ENCODE measurements at places on chromosomes 6 and 20.

- DNase-seq, result peak; percentile 77
Measured at GRCh38 chr6:12483712-12484111, 193.6 kb downstream of the EDN1 start.

DNA sequence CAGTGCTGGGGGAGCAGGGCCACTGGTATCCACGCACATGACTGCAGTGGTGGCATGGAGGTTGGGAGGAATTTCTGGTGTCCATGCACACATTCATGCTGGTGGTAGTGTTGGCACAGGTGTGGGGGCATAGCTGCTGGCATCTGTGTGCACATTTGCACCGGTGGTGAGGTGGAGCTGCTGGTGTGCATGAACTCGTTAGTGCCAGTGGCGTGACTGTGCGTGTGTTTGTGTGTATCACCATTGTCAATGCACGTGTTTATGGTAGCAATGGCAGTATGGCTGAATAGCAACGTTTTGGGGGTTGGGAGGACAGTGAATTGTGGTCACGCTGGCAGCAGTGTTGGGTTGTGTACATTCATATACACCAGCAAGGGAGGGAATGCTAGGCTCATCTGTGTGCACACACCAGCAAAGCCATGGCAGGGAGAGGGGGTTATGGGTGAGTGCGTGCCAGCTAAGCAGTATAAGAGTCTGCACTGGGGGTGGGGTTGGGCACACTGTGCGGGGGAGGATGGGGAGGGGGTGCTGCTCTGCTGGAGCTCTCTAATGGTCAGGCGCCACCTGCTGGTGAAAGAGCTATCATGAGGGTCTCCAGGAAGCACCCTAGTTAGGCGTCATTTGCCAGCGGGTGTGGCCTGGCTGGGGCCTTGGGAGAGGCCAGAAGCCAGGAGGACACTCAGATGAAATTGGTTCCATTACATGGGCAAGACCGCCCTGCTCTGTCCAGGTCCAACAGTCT is 626.1 kb upstream of the ID4 start:
- no peak for DNase-seq

DNA sequence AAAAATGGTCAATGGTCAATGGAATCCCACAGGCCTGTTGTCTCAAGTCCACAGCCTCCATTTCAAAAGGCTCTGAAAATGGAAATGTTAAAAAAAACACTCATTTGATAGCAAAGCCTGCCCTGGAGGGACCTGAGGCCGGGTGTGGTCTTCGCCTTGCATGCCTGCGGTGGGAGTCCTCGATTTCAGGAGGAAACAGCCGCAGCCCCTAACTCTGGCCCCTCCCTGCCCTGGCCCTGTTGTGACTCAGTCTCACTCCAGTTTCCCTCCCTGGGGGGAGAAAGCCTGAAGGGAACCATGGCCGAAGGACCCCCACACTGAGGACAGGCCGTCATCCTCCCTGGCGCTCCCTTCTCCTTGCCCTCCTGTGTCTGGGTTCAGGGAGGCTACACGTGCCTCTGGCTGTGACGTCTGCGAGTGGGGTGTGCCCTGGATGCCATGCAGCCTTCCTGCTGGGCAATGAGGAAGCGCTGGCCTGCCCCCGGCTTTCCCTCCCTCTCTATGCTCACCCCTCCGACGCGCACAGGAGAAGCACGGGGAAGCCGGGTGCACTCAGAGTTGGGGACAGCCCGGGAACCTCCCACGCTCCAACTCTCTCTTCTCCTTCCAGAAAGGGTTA is 9.2 kb downstream of the BHLHE23 start:
- no peak for DNase-seq

DNA sequence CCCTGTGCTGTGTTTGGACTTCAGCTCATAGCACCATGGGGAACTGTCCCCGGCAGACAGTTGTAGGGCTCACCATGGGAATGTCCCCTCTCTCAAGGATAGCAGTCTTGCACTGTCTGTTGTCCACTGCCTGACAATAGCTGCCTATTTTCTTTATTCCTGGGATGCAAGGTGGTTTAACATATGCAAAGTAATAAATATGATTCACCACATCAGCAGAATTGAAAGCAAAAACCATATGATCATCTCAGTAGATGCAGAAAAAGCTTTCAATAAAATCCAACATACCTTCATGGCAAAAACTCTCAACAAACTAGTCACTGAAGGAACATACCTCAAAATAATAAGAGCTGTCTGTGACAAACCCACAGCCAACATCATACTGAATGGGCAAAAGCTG is 13.5 kb upstream of the LRP11 start:
- DNase-seq, result no peak

- DNase-seq, result no peak
Measured at GRCh38 chr6:142699391-142699790, 245.6 kb downstream of the HIVEP2 start.

GRCh38 chr6:162736961-162737360 is 9.2 kb downstream of the PACRG start:
- DNase-seq, result no peak

DNA sequence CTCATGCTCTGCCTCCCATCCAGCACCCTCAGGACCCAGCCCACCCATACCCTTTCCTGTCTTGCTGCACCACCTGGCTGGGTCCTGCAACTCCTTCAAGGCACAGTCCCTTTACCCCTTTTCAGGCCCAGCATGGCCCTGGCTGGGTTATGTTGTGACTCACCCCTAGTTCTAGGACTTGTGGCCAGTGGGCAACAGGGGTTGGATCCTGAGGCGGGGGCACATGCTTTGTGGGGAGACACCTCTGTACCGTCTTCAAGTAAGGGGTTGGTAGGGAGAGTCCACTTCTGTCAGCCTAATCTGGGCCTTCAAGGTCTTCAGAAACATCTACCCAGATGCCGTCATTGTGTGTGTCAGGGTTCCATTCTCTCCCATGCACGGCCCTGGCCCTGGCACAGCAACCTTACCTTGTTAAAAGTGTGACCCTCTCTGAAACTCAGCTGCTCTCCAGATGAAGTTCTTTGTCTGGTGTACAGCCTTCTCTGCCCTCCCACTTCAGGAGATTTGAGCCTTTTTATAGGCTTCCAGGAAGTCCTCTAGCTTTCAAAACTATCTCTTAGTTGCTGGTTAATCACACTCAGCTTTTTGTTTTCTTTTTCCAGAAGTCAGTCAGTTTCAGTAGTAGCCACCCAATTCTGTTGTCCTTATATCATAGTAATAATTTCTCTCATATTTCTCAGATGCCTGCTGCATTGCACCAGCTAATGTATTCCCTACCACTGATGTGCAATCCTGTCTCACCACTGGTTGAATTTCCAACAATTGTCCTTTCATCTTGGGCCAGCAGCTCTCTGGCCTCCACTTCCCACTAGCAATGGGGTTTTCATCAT is 107.3 kb downstream of the NRN1 start:
- no peak for DNase-seq

GRCh38 chr6:100751590-100751989 is 129.5 kb downstream of the ASCC3 start:
- no peak for DNase-seq

DNA sequence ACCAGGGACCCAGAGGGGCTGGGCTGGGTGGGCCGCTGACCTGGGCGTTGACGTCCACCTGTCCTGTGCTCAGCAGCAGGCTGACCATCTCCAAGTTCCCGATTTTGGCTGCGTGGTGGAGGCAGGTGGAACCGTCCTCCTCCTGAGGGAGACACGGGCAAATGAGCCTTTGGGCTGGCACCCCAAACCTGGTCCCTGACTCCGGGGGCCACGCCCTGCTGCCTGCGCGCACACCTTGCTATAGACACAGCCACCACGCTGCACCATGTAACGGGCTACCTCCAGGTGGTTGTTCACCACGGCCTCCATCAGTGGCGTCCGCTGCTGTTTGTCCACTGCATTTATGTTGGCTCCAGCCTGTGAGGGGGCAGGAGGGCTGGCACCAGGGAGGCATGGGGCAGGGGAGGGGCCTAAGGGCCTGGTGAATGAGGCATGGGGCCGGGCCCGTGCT is 7.8 kb upstream of the SLC44A4 start:
- DNase-seq, result no peak

DNA sequence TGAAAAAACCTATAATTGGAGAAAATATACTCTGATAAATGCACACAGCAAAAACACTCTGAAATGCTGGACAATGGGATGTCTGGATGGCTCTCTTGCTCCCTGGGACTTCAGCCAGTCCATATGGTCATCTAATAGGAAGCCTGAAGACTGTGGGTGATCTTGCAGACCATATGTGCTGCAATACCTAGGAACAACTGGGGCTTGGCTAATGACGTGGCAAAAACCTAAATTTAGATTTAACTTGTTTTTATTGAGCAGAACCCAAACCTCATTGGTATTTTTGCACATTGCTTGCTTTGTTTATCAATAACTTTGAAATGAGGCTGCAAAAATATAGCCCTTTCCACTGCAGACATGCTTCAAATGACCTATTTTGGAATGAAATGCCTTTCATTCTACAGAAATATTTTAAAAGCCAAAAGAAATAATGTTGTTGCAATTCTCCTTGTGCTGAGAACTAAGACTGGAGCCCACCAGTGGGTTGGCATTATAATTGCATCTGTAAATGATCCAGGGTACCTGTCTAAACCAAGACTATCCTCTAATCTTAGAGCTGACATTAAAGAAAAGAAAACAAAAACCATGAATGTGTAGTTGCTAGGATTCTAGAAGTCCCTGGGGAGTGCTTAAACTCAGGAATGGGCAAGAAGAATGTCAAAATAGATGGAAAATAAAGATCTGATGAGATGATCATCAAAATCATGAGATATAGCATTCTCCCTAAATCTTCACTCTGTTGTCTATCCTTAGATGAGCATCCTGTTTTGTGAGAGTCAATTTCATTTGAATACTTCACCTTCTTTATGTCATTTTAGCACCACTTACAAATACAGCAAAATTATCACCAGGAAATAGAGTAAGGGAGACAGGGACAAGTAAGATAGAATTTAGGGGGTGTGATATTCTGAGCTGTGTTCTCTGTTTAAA is 152.1 kb upstream of the RIMS1 start:
- DNase-seq, result no peak

DNA sequence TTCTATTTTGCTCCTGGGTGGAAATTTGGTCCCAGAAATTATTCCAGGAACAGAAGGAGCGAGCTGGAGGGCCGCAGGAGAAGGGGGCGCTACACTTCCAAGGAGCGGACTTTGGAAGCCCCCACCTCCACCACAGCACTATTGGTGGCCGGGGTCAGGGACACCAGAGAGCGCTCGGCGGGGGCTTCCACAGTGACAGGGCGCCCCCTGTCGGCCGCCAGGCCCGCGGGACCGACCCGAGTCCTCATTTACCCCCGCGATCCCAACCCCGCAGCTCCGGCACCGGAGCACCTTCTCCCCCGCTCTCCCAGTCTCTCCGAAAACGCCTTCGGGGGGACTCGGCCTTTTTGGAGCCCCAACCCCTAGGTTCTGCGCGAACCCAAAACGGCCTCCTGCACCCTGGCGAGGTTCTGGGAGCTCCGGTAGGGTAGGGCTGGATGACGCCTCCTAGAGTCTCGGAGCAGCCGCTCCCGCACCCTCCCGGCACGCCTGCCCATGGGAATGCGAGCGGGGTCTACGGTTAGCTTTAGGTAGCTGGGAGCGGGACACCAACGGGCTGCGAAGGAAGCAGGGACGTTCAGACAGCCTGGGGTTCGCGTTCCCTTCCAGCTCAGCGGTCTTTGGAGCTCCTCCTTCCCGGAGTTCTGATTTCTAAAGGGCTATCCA is 2.4 kb upstream of the FOXA2 start:
- DNase-seq, result no peak

DNA sequence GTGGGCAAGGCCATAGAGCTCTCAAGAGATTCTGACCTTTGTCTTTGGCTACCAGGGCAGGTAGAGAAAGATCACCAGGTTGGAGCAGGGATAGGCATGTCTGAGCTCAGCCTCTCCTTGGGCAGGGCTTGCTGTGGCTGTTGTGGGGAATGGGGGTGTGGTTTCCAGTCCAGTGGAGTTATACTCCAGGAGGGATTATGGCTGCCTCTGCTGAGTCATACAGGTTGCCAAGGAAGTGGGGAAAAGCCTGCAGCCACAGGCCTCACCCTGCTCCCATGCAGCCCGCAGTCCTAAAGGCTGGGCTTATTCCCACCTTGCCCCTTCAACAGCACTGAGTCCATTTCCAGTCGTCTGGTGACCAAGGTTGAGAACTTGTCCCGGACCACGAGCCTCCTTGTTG is 21.9 kb downstream of the MEP1A start:
- DNase-seq, result peak; percentile 2

DNA sequence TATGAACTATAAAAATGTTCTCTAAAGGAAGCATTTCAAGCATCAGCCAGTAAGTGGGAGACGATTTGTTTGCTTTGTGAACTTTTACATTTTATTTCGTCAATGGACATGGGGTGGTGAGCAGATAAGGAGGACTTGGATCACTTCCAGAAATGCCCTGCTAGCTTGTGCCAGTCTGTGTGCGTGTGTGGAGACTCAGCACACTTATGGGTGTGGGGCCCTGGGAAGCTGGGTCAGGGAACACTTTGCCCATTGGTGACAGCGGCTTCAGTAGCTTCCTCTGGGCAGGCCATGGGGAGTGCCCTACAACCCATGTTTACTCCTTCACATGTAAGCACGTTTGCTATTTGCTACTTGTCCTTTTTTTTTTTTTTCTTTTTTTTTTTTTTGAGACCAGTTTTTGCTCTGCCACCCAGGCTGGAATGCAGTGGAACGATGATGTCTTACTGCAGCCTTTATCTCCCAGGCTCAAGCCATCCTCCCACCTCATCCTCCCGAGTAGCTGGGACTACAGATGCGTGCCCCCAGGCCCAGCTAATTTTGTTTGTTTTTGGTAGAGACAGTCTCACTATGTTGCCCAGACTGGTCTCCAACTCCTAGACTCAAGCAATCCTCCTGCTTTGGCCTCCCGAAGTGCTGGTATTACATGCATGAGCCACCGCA is 24.2 kb downstream of the PRDM1 start:
- no peak for DNase-seq

GRCh38 chr6:1695546-1696462 is 86.1 kb downstream of the FOXC1 start:
- DNase-seq, result no peak

DNA sequence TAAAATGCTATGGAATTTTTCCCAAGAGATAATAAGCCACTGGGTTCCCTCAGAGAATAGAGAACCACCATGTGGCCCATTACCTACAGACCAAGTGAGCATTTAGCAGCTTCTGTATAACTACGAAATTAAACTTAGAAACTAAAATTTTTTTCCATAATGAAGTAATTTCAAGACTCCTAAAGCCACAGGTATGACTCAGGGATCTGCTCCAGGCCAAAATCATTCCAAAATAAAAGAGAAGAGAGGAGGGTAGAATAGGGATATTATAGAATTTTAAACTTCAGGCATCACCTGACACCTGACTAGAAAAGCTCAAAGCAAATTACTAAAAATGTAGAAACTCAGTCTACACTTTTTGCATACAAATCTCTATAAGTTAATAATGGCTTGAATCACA is 108.9 kb upstream of the DST start:
- no peak for DNase-seq

Measured in HCT116 (cell line).